AML-193 (cell line): ENCODE measurements at places on chromosomes 12 and 14.

GRCh38 chr14:24139272-24139934, 2.0 kb downstream of the EMC9 start:
- no peak for DNase-seq

- DNase-seq = peak; percentile 26
Observed at GRCh38 chr12:95943330-95943842, at the start of gene AMDHD1. AMDHD1 (plus strand) TSS chr12:95943331; CDS start chr12:95943399, 68 bp downstream.

DNA sequence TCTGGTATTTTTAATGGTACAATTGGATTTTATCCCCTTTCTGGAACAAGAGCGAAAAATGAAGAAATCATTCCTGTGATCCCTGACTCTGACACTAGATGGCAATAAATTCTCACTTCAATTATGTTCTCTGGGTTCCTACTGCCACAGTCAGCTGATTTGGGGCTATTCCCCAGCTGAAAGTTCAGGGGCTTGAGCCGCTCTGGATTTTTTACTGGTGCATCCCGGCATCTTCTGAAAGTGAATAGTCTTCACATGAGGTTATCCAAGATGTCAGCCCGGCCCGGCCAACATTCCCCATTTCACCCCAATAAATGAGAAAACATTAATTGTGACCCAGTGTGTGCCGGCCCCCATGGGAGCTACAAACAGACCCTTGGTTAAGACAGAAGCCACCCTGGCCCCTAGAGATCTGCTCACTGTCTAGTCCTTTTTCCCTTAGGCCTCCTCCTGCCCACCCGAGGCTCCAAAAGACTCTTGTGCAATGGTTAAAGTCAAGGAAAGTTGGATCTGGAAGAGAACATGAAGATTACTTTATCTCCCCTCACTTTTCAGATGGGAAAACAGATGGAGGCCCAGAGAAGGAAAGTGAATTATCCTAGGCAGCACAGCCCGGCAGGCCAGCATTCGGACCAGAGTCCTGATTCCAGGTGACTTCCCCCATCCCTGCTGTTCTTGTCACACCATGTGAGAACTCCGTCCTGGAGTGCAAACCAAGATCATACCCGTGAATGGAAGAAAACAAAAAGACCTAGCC, 20.8 kb downstream of the CKAP4 start:
- peak; percentile 59 for DNase-seq

DNA sequence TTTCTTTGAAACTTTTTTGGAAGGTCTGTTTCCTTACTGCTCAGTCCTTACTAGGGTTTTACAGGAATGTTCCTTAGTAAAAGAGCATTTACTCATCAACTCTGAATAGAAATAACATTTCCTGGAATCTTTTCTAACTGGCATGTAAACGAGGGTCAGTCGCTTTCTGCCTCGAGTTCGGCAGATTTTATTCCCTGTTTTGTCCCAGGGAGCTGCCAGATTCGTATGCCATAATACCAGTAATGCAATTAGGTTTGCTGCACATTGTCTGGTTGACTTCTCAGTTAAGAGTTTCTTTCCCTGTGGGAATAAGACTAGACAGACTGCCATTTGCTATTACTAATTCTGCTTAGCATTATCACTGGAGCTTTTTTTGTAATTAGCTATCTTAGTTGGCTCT, 91.9 kb downstream of the VRK1 start:
- no peak for DNase-seq

DNA sequence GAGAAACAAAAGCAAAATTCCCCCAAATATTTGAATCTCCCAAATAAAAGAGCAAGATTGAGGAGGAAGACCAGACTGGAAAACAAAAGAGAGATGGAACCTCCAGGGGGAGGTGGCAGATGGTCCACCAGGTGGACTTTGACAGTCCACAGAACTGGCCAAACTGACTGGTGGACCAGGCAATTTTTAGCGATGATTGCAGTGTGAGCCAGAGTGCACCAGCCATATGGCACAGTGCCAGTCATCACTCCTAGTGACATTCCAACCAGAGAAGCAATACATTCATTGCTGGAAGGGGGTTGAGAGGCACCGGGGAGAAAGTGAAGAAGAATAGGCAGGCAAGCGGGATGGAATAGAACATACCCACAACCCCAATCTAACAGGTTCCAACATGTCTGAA, 182.9 kb downstream of the EXOC5 start:
- DNase-seq = no peak

DNA sequence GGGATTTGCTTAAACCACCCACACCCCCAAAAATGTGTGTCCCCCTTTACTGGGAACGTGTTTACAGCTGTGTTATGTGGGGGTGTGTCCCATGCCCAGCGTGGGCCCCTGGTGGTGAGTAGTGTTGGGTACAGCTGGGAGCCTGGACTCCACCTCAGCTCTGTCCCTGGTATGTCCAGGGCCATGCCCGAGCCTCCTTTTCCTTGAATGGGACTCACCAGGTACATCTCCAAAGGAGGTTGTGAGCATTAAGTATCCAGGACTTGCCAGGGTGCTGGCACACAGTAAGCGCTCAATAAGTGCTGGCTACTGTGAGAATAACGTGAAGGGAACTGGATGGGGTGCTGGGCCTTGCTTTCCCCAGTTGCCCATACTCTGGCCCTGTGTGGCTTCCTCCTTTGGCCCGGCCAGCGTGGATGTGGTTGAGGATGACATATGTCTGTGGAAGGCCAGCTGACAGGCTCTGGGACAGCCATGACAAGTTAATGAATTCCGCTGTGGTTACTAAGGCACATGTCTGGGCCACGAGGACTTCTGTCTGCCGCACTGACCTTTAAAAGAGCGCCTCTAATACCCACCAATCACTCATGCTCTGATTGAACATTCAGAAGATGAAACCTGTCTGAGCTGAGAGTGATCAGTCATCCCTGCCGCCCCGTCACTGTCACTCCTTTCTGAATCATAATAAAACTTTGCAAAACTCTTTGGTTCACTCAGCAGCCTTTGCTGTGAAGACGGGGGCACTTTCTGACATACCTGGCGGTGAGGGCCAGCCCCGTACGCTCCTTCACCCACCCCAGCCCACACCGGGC, 74.7 kb downstream of the DIO3 start:
- no peak for DNase-seq

- DNase-seq = peak; percentile 98
Observed at GRCh38 chr12:8493084-8493483, 20.2 kb upstream of the CLEC4D start.

DNA sequence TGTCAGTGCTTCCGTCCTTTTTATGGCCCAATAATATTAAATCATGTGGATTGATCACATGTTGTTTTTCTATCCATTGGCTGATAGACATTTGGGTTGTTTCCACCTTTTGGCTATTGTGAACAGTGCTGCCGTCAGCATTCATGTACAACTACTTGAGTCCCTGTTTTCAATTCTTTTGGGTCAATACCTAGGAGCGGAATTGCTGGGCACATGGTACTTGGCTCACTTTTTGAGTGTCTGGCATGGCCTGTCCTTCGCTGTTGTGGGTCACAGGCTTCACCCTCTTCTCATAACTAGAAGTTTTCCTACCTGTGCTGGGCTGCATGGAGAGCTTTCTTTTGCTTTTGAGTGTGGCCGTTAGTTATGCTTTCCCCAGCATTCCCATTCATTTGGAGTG, 72.7 kb downstream of the DNAH10 start:
- no peak for DNase-seq

- DNase-seq = no peak
Observed at GRCh38 chr12:27906127-27906500, 66.4 kb downstream of the PTHLH start.

GRCh38 chr12:9741726-9742125, 8.8 kb upstream of the CLECL1 start:
- peak; percentile 24 for DNase-seq

DNA sequence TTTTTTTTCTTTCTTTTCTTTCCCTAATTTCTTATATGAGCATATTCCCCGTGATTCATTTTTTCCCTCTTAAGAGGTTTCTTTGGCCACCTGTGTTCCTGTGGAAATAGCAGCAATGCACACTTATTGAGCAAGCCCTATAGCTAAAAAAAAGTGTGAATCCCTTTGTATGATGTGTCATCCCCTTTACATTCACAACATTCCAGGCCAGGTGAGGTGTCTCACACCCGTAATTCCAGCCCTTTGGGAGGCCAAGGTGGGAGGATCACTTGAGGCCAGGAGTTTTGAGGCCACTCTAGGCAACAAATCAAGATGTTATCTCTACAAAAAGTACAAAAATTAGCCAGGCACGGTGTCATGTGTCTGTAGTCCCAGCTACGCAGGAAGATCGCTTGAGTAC, 700.4 kb upstream of the TBX3 start:
- no peak for DNase-seq

DNA sequence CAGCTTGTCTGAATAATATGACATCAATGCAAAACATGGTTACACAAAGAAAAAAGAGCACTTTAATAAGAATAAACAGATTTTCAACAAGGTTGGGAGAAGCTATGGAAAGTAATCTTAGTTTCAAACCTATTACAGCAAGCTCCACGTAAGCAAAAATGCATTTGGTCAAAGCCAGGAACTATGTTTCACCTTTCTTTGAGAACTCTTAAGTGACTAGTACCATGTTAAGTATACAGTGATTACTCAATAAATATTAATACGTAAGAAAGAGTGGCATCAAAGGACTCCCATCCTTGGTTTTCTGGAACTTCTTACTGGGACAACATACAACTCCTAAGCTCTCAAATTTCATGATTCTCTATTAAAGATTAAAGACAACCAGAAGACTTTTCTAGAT, 80.7 kb downstream of the ABCC9 start:
- DNase-seq = no peak

- DNase-seq = no peak
Observed at GRCh38 chr12:4214877-4215228, 58.7 kb upstream of the CCND2 start.

DNA sequence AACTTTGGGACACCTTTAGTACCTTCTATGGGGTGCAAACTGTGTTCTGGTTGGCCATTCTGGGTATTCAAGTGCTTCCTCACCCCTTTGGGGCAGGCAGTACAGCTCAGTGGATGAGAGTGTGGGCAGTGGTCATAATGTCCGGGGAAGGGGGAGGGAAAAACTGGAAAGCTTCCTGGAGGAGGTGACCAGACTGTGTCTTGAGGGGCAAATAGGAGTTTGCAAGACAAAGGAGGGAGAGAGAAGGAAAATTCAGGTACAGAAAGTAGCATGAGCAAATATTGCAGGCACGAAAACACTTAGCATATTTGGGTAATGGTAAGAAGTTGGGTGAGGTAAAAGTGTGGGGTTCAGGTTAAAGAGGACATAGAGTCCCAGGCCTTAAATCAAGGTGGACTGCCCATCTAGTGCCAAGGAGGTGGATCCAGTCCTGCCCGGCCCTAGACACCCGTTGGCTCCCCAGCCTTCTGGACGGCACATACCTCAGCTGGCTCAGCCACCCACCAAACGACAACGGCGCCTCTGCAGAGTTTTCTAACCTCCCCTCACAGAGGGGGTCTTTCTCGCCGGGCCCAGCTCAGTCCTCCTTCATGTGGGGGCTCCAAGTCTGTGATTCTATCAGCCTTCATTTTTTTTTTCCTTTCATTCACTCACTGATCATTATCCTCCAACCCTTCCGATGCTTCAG, 86.4 kb downstream of the DICER1 start:
- DNase-seq = no peak

- no peak for DNase-seq
Observed at GRCh38 chr14:38065106-38065762, 142.5 kb upstream of the SSTR1 start.

GRCh38 chr12:10073261-10073660, 25.5 kb downstream of the CLEC1A start:
- no peak for DNase-seq

DNA sequence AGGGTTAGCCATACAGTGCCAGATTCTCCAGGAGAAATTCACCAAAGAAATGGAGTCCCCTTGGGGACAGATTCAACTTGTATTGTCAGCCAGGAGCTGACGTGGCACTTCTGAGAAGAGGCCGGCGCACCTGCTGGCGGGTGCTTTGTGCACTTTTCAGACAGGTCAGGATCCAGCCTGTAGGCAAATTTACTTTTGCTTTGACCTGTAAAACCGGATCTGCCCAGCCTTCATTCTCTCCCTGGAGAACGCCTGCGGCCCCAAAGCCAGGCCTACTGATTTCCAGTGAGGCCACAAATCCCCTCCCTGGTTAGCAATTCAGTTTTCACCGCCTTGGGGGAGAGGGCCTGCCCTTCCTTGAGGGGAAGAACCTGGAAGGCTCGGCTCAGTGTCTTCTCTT, 17.4 kb downstream of the P2RX4 start:
- DNase-seq = no peak

DNA sequence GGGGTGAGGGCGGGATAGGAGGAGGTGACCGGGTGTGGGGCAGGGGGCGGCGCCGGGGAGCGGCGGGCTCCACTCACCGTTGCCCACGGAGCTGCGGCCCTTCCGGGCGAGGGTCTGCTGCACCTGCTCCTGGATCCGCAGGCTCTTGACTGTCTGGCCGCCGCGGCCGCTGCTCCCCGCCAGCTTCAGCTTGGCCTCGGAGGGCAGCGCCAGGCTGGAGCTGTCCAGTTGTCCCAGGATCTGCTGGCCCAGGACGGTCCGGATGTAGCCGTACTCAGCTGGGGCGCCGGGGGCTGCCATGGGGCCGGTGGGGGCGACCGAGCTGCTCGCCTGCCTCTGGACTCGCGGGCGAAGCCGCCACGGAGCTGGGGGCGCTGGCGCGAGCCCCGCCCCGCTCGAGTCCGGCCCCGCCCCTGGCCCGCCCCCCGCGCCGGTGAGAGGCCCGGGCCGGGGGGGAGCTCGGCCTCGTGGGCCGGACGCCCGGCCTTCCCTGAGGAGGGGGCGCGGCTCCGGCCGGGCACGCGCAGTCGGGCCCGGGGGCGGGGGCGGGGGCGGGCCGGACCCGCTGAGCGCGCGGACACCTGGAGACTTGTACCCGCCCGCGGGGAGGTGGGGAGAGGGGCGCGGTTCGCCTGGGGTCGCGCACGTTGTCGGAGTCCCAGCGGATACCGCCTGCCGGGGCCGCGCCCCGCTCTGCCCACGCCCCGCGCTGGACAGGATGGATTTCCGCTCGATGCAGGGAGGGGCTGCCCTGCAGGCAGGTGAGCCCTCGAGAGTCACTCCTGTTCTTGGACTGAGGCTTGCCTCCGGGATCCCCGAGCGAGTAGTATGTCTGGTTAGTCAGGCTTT, at the start of gene PKP2:
Gene PKP2 (minus strand): TSS at position 346 of the 849 bp plus-strand sequence. CDS start 46 bp downstream, at position 300.
- no peak for DNase-seq

DNA sequence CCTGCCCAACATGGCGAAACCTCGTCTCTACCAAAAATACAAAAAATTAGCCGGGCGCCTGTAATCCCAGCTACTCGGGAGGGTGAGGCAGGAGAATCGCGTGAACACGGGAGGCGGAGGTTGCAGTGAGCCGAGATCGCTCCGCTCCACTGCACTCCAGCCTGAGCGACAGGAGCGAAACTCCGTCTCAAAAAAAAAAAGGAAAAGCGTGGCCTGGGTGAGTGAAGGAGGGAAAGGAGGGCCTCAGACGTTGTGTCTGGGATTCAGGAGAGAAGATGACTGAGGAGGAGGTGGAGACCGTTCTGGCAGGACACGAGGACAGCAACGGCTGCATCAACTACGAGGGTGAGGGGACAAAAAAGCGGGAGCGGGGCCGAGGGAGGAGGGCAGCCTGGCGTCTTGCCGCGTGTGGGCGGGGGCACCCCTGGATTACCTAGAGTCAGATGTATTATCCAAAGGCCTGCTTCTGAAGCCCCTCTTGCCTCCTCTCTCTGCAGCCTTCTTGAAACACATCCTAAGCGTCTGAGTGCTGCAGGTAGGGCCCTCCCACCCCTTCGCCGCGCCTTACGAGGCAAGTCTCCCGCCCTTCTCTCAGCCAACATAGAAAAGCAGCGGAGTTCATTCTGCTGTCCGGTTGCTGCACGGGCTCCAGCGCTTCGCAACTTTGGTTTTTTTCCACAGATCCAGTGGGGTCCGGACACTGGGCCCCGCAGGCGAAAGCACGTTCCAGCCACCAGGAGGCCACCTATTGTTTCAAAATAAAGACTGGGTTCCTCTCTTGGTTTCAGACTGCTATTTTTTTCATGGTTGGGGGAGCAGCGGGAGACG, 744 bp upstream of the MYL6 start:
- DNase-seq = peak; percentile 80
